ENCODE measurements at places on chromosomes 16 and 17. TPM values are rescaled to one million over a fixed set of nuclear protein-coding genes. Genes with fewer than 3 reads are reported as not detected.

GRCh38 chr16:26071101-26071866, 379.5 kb downstream of the HS3ST4 start:
- H3K27me3 ChIP-seq, result peaks cover 14% of the 10 kb centered on the region
- H3K27ac ChIP-seq, result no peak overlapping the region
- H3K4me3 ChIP-seq, result no peak overlapping the region
- H3K36me3 ChIP-seq, result no peaks in the 10 kb centered on the region

- H3K27me3 ChIP-seq, result no peaks in the 10 kb centered on the region
- peaks cover 56% of the 10 kb centered on the region for H3K4me1 ChIP-seq
- H3K36me3 ChIP-seq, result peaks cover 9% of the 10 kb centered on the region
- no peak for DNase-seq
- H3K27ac ChIP-seq, result no peak overlapping the region
These were observed 15.8 kb downstream of the CYB5B start for GRCh38 chr16:69440250-69440649.

GRCh38 chr17:62307196-62307595, 73.2 kb upstream of the EFCAB3 start:
- H3K4me1 ChIP-seq, result no peaks in the 10 kb centered on the region
- peaks cover 20% of the 10 kb centered on the region for H3K27me3 ChIP-seq
- no peaks in the 10 kb centered on the region for H3K36me3 ChIP-seq
- H3K4me3 ChIP-seq, result no peak overlapping the region

DNA sequence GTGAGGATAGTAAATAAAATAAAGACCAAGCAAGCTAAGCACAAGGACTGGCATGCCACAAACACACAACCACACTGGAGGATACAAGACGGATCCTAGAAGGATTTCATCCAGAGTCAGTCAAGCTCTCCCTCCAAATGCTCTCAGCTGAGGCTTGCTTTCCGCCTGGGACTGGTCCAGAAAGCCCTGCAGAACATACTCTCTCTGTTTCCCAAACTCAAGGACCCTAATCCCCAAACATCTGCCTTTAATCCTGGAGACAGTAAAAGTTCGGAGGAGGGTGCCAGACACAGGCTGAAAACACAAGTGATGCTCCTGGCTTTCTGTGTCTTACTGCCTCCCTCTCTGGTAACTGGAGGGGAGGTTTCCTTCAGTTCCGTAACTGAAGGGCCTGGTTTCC, 5.3 kb upstream of the HSD11B2 start:
- H3K27me3 ChIP-seq, result peaks cover 65% of the 10 kb centered on the region
- no peak overlapping the region for H3K27ac ChIP-seq
- DNase-seq, result no peak
- no peaks in the 10 kb centered on the region for H3K36me3 ChIP-seq
- peaks cover 37% of the 10 kb centered on the region for H3K4me1 ChIP-seq

- H3K4me3 ChIP-seq, result no peak overlapping the region
- no peak overlapping the region for H3K27ac ChIP-seq
- no peaks in the 10 kb centered on the region for H3K36me3 ChIP-seq
- H3K27me3 ChIP-seq, result no peaks in the 10 kb centered on the region
- no peak for DNase-seq
- H3K4me1 ChIP-seq, result peaks cover 14% of the 10 kb centered on the region
These were observed 113.0 kb upstream of the METRNL start for GRCh38 chr17:82966415-82966814.

DNA sequence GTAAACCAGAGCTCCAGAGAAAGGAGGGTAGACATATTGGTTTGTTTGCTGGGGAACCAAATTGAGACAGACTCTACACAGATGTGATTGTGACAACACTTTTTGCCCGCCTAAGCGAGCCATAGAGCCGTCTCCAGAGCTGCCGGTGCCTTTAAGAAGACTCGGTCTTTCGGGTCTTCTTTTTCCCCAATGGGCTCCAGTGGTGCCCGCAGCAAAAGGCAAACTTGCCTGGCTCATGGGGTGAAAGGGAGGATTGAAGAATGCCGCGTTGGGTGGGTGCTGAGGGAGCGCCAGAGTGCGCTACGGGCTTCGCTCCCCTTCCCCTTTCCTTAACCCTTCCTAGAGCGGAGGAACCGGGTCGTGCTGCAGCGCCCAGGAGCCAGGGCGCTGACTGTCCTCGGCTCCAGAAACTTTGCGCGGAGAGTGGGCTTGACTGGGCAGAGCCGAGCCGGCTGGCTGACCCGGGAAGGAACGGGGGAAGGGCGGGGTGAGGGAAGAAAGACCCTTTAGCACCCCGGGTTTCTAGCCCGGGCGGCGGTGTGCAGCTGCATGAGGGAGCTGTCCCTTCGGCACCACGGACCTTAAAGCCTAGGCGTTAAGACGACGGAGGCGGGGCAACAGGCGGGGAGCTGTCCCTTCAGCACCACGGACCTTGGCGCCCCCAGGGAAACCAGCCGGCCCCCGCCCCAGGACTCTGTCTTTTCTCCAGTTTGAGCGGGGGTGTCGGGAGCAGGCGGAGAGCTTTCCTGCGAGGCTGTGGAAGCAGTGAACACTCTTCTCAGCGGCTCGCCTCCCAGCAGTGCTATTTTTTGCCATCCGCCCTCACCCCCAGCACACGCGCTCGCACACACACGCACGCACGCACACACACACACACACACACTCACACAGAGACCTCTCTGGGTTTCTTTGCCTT, at the start of gene CACNG3:
Gene CACNG3 (plus strand): TSS at position 880 of the 916 bp plus-strand sequence. CDS start 420 bp downstream, outside the sequence.
- no peaks in the 10 kb centered on the region for H3K36me3 ChIP-seq
- H3K4me1 ChIP-seq, result no peaks in the 10 kb centered on the region
- no peak within 1 kb of the TSS for H3K27ac ChIP-seq
- peaks cover 82% of the 10 kb centered on the region for H3K27me3 ChIP-seq
- H3K4me3 ChIP-seq, result no peak within 1 kb of the TSS
- DNase-seq, result peak; percentile 30

GRCh38 chr17:57986841-57987580, 1.0 kb downstream of the VEZF1 start:
- peaks cover 9% of the 10 kb centered on the region for H3K36me3 ChIP-seq
- peaks cover 91% of the 10 kb centered on the region for H3K4me1 ChIP-seq
- H3K27ac ChIP-seq, result peak overlapping the region; percentile 99
- H3K4me3 ChIP-seq, result peak overlapping the region; percentile 89
- DNase-seq, result peak; percentile 40

DNA sequence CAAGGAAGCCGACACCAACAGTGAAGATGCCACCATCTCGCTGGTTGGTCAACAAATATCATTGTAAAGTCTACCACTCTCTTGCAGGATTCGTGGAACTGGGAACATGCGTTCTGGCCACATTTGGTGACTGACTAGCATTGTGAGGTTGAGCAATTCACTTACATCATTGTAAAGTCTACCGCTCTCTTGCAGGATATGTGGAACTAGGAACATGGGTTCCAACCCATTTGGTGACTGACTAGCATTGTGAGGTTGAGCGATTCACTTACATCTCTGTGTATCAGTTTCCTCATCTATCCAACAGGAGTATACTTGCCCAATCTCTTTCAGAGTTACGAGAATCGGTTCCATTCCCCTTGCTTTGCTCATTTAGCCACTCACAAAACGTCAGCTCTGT, 42.6 kb upstream of the RPH3AL start:
- H3K27ac ChIP-seq, result no peak overlapping the region
- peaks cover 11% of the 10 kb centered on the region for H3K4me1 ChIP-seq
- H3K36me3 ChIP-seq, result no peaks in the 10 kb centered on the region
- peaks cover under 1% of the 10 kb centered on the region for H3K27me3 ChIP-seq
- H3K4me3 ChIP-seq, result no peak overlapping the region

DNA sequence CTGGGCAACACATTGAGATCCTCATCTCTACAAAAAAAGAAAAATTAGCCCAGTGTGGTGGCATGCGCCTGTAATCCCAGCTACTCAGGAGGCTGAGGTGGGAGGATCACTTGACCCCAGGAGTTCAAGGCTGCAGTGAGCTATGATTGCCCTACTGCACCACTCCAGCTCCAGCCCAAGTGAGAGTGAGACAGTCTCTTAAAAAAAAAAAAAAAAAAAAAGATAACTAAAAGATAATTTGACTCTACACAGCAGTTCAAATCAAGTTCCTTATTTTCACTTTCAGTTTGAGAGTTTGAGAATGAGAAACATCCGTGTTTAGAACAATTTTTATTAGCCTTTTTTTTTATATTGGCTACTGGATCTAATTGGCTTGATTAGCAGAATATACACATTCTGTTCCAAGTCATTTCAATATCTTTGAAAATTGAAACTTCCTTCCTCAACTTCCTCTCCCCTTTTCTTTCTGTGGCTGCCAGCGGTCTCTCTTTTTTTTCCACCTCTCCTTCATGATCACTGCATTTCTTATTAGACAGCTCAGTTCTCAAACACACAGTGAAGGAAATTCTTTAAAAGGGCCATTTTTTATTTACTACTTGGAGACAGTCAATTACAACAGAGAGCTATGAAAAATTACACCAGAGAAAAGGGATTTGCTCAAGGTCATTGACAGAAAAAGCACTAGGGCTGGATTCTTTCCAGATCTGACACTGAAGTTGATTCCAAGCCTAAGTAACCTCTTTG, 4.5 kb upstream of the ACSF2 start:
- H3K36me3 ChIP-seq, result no peaks in the 10 kb centered on the region
- H3K27me3 ChIP-seq, result no peaks in the 10 kb centered on the region
- H3K4me3 ChIP-seq, result peak overlapping the region; percentile 45
- H3K27ac ChIP-seq, result peak overlapping the region; percentile 74

- peaks cover 83% of the 10 kb centered on the region for H3K4me1 ChIP-seq
- no peak overlapping the region for H3K4me3 ChIP-seq
- peaks cover 29% of the 10 kb centered on the region for H3K36me3 ChIP-seq
- H3K27ac ChIP-seq, result peak overlapping the region; percentile 0
- no peaks in the 10 kb centered on the region for H3K27me3 ChIP-seq
- no peak for DNase-seq
These were observed 2.8 kb downstream of the DCUN1D3 start for GRCh38 chr16:20897253-20897897.

- peak overlapping the region; percentile 97 for H3K27ac ChIP-seq
- DNase-seq, result no peak
- peaks cover 80% of the 10 kb centered on the region for H3K4me1 ChIP-seq
- H3K36me3 ChIP-seq, result peaks cover 9% of the 10 kb centered on the region
These were observed 3.1 kb upstream of the MRPS23 start for GRCh38 chr17:57852955-57853328.

- H3K27me3 ChIP-seq, result no peaks in the 10 kb centered on the region
- H3K27ac ChIP-seq, result no peak overlapping the region
- DNase-seq, result no peak
- no peak overlapping the region for H3K4me3 ChIP-seq
These were observed 34.6 kb upstream of the WSB1 start for GRCh38 chr17:27259356-27259755.

GRCh38 chr17:44241106-44241624, 21.7 kb upstream of the UBTF start:
- no peaks in the 10 kb centered on the region for H3K36me3 ChIP-seq
- H3K4me3 ChIP-seq, result no peak overlapping the region
- H3K4me1 ChIP-seq, result peaks cover 9% of the 10 kb centered on the region
- H3K27me3 ChIP-seq, result no peaks in the 10 kb centered on the region
- H3K27ac ChIP-seq, result no peak overlapping the region

DNA sequence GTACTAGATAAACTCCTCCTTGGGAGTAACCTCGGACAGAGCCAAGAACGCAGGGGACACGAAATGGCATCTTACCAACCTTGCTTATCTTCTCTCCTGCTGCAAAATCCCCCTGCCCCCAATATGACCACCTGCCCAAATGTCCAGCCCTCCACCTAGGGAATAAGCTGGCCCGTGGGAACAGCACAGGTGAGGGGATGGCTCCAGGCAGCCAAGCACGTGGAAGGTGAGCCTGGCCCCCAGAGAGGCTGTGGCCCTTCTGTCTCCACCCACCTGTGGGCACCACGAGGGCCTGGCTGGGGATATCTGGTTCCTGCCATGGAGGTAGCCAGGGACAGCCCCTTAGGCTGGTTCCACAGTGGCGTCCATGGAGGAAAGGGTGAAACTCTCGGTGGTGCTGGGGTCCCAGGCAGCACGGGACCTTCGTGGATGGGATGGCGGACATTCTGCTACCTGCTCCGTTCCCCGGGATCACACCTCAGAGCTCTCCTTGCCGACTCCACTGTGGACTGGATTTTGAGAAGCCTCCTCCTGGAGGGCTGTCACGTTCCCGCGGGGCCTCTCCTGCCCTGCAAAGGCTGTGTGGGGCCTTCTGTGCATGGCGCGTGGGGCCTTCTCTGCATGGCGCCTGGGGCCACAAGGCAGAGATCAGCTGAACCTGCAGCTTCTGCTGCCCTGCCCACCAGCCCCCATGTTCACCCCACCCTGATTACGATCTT, 388.5 kb upstream of the TNRC6C start:
- no peaks in the 10 kb centered on the region for H3K36me3 ChIP-seq
- DNase-seq, result no peak
- H3K27me3 ChIP-seq, result peaks cover 20% of the 10 kb centered on the region
- no peak overlapping the region for H3K27ac ChIP-seq
- peaks cover 18% of the 10 kb centered on the region for H3K4me1 ChIP-seq

DNA sequence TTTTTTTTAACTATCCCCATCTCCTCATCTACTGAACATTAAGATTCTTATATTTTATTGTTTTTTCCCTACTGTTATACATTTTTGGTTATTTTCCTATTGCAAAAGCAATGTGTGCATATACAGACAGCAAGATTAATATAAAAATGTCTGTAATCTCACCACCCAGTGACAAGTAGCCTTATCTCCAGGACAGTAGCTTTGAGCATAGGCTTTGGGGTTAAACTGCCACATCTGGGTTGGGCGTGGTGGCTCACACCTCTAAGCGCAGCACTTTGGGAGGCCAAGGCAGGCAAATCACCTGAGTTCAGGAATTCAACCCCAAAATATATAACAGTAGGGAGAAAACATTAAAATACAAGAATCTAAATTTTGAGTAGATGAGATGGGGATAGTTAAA, 27.4 kb upstream of the SSTR2 start:
- no peak overlapping the region for H3K4me3 ChIP-seq
- H3K4me1 ChIP-seq, result no peaks in the 10 kb centered on the region
- H3K36me3 ChIP-seq, result no peaks in the 10 kb centered on the region
- peaks cover 52% of the 10 kb centered on the region for H3K27me3 ChIP-seq
- no peak overlapping the region for H3K27ac ChIP-seq

The CD300LG gene
- total RNA-seq, result 12.6 TPM

The HOXB4 gene
- total RNA-seq, result 0.25 TPM

The TRPV3 gene
- total RNA-seq, result 1.0 TPM

The CHD3 gene
- total RNA-seq, result 15.6 TPM

The CCL8 gene
- total RNA-seq, result 0.41 TPM

The CD300LB gene
- total RNA-seq, result not detected

The ZNF594 gene
- 7.7 TPM for total RNA-seq

The TEKT5 gene
- total RNA-seq, result not detected

The TNRC6A gene
- 34.3 TPM for total RNA-seq

Measured in left ventricle myocardium inferior (tissue), 1 donor.